ENCODE measurements at places on chromosomes 1 and 21. TPM values are rescaled to one million over a fixed set of nuclear protein-coding genes. Genes with fewer than 3 reads are reported as not detected.

DNA sequence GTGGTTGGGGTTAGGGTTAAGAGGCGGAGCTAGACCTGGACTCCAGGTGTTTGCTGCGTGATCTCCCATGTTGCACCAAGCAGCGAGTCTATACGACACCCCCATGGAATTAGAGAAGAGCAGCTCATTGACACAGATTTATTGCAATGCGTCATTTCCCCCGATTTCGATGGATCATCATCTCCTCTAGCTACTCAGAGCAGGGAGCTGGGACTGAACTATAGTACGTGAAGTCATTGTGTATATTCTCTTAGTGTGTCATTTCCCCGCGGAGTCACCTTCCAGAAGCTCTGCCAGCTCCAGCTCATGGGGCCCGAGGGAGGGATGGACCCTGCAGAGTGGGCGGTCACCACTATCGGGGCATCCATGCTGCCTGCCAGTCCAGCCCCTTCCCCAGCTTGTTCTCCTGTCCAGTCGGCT is 7.5 kb upstream of the C2CD2 start:
- no peak overlapping the region for H3K27ac ChIP-seq
- no peaks in the 10 kb centered on the region for H3K36me3 ChIP-seq
- no peak for DNase-seq
- no peak overlapping the region for H3K4me3 ChIP-seq
- H3K4me1 ChIP-seq = no peaks in the 10 kb centered on the region
- H3K27me3 ChIP-seq = peaks cover 15% of the 10 kb centered on the region

DNA sequence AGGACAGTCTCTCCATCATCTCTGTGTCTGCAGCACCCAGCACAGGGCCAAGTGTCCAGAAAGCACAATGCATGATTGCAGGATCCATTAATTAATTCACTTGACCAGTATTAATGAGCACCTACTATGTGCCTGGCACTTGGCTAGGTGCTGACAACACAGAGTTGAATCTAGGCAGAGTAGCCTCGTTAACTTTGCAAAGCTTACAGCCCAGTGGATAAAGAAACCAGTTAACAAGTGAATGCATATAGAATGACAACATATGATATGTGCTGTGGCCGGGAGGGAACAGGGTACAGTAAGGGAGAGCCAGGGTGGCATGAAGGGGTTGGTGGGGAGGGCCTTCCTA is 10.9 kb downstream of the SLC1A7 start:
- no peaks in the 10 kb centered on the region for H3K27me3 ChIP-seq
- no peaks in the 10 kb centered on the region for H3K36me3 ChIP-seq
- H3K4me3 ChIP-seq = no peak overlapping the region
- DNase-seq = no peak
- no peak overlapping the region for H3K27ac ChIP-seq

GRCh38 chr1:214066936-214067335 is 79.2 kb downstream of the PROX1 start:
- no peak for DNase-seq
- no peak overlapping the region for H3K27ac ChIP-seq
- no peak overlapping the region for H3K4me3 ChIP-seq
- no peaks in the 10 kb centered on the region for H3K4me1 ChIP-seq

Gene SPRR1A
- not detected for total RNA-seq

Data from activated CD4-positive, alpha-beta memory T cell treated with anti-CD3 and anti-CD28 coated beads for 36 hours (primary cell).